Fibroblast of skin of left quadriceps (primary cell): ENCODE measurements at places on chromosomes 4 and X.

DNA sequence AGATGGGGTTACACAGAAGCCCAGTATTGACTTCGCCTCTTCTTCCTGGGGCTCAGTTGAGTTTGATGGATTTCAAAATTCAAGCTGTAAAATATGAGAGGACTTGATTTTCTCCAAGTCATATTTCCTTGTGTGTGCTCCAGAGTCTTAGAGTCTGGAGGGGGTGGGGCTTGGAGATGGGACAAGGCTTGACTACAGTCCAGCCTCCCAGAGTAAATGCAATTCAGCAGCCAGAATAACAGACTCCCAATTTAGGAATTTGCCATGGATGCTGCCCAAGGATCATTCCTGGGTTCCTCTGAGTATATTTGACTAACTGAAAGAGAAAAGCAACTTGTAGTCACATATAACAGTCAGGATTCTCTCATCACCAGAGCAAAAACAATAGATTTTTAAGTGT is 53.7 kb upstream of the RBPJ start:
- no peak for DNase-seq

DNA sequence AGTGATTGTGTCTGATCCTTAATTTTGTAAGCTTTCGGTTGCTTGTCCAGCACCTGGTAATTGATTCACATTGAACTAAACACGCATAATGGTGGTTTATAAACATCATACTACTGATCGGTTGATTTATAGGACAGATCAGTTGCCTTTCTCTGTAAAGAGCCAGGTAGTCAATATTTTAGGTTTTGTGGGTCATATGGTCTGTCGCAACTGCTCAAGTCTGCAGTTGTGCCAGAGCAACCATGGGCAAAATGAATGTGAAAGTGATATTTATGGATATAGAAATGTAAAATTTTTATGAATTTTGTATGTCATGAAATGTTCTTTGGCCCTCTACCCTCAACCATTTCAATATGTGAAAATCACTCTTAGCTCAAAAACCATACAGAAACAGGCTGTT is 8.9 kb downstream of the JADE1 start:
- no peak for DNase-seq

DNA sequence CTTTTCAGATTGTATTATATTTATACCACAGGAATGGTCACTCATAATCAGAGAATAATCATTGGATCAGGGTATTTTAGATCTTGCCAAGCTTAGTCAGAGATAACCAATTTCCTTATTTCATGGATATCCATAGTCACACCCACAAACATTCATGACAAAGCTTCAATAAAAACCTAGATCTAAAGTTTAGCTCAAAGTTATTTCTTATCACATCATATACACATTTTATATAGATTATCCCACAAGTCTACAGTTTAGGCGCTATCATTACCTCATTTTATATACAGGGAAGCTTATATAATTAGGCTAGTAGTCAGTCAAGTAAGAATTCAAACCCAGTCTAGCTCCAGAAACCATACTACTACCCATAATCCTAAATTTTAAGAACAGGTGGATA is 82.3 kb downstream of the SLC10A7 start:
- no peak for DNase-seq

DNA sequence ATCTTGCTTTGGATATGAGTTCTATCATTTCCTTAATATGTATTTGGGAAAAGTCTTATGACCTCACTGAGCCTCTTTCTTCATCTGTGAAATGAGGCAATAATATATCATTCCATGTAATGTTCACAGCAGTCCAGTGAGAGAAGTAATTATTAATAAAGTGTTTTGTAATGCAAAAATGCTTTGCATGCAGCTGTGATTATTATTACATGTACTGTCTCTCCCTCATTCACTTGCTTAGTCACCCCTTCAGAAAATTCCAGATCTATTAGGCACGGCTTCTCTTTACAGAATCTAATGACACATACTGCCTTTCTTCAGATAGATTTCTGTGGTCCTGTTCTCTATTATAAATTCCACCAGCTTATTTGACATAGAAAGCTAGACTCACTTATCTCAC is 53.5 kb upstream of the FGF13 start:
- DNase-seq, result no peak

- DNase-seq, result no peak
Observed at GRCh38 chr4:80492761-80493160, 157.2 kb downstream of the CFAP299 start.

DNA sequence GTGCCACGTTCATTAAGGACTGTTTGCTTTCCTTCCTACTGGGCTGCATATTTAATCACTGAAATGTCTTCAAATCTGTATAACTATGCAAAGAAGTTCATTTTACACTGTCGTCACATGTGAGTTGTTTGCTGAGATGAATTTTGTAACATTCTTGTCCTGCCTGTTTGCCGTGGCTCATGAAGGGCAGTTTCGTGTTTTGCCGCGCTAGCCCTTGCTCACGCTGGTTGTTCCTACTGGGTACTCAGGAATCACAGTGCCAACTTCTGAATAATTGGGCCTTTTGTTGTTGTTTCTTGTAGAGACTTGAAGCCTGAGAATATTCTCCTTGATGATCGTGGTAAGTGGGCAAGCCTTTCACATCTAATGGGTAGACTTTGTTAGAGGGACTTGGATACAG is 52.2 kb downstream of the HTT-AS start:
- DNase-seq, result no peak

DNA sequence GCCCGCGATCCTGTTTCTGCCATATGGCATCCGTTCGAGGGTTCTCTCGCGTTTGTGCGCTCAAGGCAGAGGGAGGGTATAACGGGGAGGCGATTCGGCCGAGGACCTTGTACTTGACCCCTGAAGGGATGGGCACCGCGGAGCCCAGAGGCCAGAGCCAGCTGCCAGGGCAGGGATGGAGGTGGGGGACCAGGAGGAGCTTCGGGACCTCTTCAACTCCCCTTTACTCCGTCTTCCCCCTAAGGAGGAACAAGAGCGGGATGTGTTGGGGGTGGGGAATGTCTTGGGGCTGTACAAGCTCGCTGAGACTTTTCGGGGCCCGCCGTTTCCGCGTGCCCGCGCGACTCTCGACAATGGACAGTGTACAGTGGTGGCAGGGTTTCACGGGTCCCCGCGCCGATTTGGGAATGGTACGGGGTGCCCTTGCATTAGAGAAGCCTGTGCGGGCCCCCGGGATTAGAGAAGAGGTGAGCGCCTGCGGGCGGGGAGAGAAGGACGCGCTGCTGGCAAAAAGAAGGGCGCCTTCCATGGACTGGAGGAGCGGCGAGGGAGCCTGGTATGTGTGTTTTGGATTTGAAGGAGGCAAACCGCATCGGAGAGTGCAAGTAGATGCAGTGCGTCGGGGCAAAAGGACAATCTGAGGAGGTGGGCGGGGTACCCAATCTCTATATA is 760 bp downstream of the UGT8 start:
- DNase-seq, result no peak

DNA sequence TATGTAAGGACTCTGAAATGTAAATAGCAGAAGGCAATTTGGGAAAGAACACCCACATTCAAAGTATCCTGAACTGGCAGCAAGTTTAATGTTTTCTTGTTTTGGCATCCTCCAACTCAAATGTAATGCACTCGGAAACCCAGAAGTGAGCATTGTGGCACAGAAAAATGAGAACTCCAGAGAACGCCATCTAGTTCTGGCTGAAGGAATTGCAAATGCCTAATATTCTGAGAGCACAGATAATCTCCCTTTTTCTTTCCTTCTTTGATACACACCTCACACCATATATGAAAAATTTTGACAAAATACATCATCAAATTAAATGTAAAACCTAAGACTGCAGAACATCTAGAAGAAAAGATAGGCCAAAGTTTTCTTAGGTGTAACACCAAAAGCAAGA is 52.1 kb downstream of the PWWP3B start:
- DNase-seq, result no peak

DNA sequence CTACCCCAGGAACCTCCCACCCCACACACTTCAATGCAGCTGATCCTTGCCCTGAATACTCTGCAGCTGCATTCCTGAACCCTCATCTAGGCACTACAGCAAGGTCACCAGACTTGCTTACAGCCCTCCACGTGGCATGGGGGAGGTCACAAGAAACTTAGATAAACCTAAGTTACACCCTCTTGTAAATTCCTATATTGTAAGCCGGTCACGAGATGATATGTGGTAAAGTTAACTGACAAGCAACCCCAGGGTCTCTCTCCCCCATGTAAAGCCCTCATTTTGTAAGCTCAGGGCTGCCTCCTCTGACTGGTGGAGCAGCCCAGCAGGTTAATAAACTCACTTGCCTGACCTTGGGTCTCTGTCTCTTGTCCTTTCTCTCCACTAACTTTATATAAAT is 570.7 kb downstream of the PCDH7 start:
- no peak for DNase-seq

DNA sequence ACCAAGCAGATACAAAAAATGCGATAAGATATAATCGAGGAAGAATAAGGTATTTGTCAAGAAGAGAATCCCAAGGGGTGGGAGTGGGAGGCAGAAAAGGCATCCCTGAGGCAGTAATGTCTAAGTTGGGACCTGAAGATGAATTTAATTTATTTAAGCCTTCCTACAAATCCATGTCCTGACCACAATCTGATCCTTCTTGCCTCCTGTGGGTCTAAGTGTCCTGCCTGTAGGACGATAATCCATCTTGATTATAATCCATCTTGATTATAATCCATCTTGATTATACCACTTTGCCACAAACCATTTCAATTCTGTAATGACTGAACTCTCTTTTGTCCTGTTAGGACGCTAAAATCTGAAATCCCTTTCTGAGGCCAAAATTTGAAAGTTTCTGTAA is 130.2 kb downstream of the COL25A1 start:
- no peak for DNase-seq
